CD4-positive, alpha-beta T cell treated with Interferon gamma for 1 hour (primary cell): ENCODE measurements at places on chromosomes 11 and 22.

DNA sequence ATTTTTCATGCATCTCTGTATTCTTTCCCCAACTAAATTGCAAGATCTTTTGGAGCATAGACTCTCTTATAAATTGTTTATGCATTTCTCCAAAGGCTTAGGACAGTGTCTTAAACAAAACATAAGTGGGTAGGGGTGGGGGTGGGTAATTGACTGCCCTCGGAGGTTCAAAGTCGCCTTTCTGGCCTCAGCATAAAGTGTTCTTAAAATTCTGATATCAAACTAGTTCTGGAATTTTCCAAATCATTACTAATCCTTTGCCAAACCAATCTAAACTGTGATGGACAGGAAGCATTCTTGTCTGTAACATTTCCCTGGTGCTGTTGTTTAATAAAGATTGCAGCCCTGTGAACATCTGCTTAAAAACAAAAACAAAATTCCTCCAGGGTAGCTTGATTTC, 61.8 kb upstream of the FAT3 start:
- DNase-seq: no peak

DNA sequence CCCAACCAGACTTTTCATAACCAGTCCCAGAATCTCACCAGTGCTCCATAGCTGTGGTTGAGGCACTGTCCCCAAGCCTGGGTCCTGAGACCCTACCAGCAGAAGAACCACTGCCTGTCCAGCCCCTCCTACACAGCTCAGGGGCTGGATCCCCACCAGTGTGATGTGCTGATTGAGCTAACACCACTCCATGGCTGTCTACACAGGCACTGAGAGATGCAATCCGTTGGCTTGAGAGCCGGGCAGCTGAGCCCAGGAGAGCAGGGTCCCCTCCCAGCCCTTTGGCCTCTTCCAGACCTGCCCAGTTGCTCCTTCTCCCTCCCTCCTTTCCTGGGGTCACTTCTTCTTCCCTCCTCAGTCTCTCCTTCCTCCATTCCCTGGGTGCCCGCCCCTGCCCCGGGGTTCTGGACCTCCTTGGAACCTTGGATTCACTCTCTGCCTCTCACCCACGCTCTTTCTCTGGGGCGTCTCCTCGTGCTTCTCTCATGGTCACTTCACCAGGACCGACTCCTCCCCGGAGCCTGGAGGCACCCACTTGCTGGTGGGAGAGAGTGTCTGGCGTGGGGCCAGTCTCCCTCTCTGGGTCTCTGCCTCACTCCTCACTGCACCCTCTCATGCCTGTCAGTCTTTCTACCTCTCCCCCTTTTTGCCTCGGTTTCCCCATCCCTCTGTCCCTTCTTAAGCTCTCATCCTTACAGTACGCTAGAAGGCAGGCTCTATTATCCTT, 706 bp upstream of the SCYL1 start:
- no peak for DNase-seq

DNA sequence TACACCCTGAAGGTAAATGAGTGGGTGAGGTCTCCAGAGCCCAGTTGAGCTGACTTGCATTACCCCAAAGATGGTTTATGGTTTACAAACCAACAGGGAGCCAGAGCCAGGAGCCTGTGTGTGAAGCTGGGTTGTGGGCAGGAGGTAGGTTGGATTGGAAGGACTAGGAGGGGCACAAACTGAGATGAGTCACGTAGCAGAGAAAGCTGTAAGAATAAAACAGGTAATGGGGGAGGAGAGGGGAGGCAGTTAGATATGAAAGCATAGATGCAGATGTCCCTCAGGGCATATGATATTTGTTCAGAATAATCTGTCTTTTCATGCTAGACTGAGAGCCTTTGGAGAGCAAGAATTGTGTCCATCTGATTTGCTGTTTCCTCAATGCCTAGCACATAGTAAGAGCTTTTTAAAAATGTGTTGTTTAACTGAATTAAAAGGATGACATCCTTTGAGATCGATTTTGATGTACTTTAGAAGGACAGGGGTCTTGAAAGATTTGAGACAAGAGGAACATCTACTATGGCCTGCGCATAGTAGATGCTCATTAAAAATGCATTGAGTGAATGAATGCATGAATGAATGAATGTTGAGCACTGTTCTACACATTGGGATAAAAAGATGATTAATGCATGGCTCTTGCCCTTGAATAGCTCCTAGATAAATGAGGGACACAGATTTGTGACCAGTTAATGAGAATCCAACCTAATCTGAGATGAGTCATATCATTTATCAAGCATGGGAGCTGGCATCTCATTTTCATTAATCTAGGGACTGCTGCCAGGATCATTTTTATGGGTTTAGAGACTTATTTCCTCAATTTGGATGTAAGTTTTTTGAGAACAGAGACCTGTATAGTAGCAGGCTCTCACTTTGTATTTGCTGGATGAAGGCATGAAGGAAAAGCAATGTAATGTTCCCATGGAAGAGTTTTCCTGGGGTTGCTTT, 175.8 kb upstream of the BDNF start:
- no peak for DNase-seq

DNA sequence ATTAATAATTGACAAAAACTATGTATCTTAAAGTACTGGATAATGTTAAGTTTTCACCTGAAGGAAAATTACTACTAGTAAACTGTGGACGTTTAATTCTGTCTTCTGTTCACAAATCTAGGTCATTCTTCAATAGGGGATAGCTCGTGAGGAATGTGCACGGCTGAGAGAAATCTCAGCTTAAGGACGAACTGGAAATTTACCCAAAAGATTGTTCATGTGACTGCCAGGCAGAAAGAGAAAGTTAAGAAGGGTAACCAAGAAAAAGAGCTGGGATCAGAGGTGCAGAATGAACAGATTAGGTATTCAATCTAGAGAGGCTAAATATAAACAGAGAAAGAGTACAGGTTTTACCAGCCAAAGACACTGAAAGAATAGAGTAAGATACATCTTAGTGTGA, 245.3 kb downstream of the CASP12 start:
- no peak for DNase-seq

- DNase-seq: peak; percentile 48
These were observed 17.5 kb downstream of the USP2 start for GRCh38 chr11:119363851-119364590.

- peak; percentile 26 for DNase-seq
These were observed 29.2 kb downstream of the SREBF2 start for GRCh38 chr22:41862160-41862529.

DNA sequence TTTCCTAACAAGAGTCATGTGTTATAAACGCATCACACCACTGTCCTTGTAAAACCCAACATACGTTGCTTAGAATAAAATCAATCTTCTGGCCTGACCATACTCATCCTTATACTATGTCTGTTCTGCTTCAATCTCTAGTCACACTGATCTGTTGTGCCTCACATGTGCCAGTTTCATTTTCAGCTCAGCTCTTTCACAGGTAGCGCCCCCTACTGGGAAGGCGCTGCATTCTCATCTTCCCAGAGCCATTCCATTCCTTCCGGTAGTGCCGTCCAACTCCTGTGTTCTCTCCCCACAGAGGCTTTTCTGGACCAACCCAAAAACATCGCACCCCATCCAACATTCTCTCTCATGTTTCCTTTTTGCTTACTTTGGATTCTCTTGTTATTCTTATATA, 22.2 kb downstream of the CASP5 start:
- DNase-seq: peak; percentile 50

DNA sequence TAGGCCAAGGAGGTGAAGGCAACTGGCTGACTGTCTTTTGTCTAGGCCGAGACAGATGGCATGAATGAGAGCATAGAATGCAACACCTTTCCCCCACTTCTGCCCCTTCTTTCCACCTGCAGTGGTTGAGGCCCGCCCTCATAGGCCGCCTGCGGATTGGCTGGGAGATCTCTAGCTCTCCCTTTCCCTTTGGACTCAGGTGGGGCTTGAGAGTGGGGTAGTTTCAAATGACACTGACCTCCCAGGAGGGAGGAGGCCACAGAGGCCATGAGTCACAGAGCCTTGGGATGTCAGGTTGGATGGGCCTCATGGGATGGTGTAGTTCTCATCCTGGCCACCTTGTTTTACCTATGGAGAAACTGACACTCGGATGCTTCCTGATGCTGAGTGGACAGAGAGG, 9.1 kb downstream of the MICAL2 start:
- DNase-seq: no peak

DNA sequence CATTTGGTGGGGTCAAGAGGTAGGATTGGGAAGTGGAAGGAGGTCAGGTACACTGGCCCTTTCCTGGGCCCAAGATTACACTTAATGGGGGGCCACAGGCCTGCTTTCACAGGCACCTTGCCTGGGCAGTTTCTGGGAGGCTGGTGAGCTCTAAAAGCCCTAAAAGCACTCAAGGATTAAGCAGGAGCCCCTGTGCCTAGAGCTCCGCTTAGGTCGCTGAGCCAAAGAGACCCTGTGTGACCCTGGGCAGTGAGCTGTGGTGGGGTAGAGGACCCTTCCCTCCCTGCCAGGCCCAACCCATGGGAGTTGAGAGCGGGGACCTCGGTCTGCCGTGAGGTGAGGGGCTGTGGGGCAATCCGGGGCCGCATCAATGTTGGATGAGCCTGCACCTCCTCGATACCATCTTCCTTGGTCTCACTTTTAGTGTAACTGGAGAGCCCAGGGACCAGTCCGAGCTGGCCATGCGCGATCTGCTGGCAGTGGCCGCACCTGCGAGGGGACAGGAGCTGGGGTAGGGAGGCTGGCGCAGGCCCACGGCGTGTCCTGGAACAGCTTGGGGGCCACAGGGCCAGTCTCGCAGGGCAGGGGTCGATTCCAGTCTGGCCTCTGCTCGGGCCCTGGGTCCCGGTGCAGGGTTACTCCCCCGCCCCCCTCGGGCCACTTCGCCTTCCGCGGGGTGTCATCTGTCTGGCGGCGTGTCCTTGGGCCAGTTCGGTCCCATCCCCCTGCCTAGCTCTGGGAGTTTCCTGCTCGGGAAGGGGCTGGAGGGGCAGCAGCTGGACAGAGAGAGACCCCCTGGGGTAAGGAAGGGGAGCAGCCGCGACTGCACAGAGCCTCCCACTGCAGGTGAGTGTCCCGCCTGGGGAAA, 44.3 kb downstream of the EIF3F start:
- no peak for DNase-seq

DNA sequence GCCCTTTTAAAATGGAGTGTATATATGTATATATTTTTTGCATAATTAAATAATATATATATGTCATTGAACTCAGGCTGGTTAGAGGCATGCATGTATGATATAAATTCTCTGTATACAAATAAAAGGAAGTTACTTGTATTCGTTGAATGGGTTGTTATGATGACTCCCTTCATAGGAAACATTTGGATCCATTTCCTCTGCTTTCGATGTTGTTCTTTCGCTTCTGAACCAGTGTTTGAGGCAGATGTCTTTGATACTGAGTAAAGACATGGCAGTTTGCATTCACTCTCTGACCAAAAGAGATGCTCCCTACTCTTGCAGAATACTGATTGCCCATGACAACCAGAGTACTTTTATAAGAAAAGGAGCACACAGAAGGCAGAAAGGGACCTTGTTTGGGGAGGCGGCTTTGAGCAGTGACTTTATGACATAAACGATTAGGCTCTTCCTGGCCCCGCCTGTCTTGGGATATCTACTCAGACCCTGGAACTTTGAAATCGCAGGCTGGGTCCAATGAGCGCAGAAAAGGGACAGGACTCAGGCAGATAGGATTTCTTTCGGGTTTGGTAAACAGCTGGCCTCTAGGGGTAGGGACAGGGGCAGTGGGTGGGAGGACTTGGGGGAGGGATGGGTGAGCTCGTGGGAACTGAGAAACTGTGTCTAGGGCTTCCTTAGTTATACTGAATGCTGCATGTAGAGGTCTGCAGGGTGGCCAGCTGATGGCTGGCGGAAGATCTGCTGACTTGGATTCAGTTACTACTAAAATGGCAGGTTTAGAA, 23.2 kb downstream of the TIMP3 start:
- DNase-seq: no peak

- no peak for DNase-seq
These were observed 620 bp downstream of the SMPD1 start for GRCh38 chr11:6390718-6391469.

GRCh38 chr11:69219991-69220390, 64.3 kb downstream of the SMIM38 start:
- no peak for DNase-seq

GRCh38 chr11:60889869-60890311, 16.5 kb downstream of the PRPF19 start:
- no peak for DNase-seq

DNA sequence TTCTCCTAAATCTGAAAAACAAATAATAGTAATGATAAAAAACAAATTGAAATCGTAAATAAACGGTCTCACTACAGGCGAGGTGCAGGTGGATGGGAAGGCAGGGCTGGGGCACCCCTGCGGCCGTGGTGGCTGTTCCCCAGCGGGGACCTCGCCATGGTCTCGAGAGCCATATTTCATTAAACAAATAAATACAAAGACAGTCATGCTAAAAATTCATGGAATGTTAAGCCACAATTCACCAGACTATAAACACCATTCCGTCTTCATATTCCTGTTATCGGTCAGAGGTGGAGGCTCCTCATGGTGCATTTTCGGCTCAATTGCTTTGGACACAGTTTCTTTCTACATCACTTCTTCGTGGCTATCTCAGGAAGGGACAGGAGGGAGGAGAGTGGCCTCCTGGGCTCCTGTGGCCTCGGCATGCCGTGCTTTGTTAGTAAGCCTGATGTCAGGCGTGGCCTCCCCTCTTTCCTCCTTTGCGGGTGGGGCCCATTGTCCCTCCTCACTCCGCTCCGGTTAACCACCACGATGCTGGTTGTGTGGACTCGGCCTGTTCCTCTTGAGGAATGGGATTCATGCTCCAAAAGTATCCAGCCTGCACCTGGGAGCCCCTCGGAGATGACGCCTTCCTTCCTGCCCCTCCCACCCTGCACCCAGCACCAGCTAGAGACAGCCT, 16.1 kb upstream of the BRSK2 start:
- no peak for DNase-seq

- DNase-seq: no peak
These were observed 440.8 kb upstream of the LUZP2 start for GRCh38 chr11:24056051-24056450.

- DNase-seq: no peak
These were observed 224.9 kb downstream of the DSCAML1 start for GRCh38 chr11:117572129-117572528.
